Right atrium auricular region (tissue), 2 donors: ENCODE measurements at places on chromosomes 7 and 10. TPM values are rescaled to one million over a fixed set of nuclear protein-coding genes. Genes with fewer than 3 reads are reported as not detected.

GRCh38 chr7:149620961-149621360 is 123.4 kb upstream of the ZNF746 start:
- no peak for DNase-seq

DNA sequence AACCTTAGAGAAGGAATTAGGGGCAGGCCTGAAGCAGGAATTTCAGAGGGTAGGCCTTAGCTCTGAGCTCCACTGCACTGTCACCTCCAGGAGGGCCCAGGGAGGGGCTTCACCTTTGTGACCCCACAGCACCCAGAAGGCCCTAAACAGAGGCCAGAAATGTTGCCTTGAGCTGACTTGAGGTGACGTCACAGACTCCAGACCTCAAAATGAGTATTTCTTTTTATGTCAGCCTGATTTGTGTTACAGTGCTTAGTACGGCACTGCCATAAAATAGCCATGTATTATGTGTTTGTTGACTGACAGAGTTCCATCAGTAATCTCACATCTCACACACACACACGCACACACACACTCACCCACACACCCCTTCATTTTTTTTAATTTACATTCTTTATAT is 211.2 kb downstream of the CCDC3 start:
- DNase-seq = no peak

- DNase-seq = peak; percentile 68
These were observed 2.2 kb downstream of the TRIL start for GRCh38 chr7:28955718-28956607.

DNA sequence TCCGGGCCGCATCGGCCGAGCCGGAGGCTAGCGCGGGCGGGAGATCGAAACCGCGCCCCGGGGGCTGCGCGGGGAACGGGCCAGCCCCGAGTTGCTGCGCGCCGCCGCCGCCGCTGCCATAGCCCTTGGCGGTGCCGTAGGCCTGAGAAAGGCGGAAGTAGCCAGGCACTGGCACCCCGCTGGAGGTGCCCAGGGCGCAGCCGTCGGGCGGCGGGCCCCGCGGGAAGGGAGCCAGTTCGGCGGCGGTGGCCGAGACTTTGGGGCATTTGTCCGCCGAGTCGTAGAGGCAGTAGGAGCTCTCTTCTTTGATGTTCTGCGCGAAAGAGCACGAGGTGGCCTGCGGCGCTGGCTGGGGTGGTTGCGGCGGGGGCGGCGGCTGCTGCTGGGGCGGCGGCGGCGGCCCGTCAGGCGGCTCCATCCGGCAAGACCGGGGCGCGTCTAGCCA is 587 bp downstream of the HOXA10 start:
- no peak for DNase-seq

GRCh38 chr10:30935078-30935477 is 96.6 kb downstream of the ZNF438 start:
- DNase-seq = no peak

DNA sequence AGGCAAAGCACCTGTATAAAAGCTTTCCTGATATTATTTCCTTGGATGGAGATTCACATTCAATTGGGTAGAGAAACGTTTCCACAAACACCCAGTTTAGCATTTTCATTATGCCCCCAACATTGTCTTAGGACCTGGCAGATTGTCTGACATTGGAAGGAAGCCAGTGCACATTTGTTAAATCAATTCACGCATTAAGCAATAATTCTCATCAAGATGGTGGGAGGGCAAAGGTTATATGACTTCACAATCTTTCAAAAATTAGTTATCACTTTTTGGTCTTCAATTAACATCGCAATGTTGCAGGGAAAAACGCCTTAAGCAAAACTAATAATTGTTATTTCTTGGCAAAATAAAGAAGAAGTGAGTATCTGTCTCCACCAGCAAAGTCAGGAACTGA is 16.4 kb downstream of the OPALIN start:
- no peak for DNase-seq

DNA sequence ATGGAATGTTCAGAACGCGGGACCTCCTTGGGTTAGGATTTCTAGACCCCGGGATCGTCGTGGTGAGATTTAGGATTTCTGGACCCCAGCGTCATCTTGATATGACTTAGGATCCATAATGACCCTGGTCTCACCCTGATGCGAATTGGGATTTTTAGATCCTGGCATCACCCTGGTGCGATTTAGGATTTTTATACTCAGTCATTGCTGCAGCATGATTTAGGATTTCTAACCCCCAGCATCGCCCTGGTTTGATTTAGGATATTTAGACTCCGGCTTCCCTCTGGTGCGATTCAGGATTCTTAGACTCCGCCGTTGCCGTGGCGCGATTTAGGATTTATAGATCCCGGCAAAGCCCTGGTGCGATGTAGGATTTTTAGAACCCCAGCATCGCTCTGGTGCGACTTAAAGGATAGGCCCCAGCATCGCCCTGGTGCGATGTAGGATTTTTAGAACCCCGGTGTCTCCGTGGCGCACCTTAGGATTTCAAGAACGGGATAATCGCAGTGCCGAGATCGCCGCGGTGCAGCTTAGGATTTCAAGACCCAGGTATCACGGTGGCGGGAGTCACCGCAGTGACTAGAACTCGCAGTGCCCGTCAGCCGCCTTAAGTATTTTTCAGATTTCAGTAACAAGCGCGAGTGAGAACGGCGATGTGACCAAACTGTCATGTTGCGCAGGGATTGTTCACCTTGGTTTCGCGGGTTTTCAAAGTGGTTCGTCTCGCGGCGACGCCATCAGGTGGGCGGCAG is 814 bp downstream of the MEST start:
- DNase-seq = no peak

- DNase-seq = peak; percentile 95
These were observed 666 bp upstream of the MAP3K8 start for GRCh38 chr10:30433306-30433729.

DNA sequence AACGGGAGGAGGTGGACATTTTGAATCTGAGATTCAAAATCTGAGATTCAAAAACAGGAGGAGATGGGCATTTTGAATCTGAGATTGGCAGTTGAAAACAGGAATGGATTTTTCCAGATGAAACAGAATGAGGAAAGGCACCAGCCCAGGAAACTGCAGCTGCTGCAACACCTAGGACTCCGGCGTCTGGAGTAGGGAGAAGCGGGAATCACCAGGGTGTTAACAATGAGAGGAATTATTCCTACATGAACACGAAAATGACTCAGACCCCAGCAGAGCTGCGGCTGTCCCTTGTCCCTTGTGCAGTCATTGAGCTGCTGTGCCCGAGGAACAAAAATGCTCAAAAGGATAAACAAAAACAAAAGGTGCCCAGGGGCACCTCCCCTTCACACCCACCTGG is 59.9 kb upstream of the KAT6B start:
- DNase-seq = no peak

DNA sequence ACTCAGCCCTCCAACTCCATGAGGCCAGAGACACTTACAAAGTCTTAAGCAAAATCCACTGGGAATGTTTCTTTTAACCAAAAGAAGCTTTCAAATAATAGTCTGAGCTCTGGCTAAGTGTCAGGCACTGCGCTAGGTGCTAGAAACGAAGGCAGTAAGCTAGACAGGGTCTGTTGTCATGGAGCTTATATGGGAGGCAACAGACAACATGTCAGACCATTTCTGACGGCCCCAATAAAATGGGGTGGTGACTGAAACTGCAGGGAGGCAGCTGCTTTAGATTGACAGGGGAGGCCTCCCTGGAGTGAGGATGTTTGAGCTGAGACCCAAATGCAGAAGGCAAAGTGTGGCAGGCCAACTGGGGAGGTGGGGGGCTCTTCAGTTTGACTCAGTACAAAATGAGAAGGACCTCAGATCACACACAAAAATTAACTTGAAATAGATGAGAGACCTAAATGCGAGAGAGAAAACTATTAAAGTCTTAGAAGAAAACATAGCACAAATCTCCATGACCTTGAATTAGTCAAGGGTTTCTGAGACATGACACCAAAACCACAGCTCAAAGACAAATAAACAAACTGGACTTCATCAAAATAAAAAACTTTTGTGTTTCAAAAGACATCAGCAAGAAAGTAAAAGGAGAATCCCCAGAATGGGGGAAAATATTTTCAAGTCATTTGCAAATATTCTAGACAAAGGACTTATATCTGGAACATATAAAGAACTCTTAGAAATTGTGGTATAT is 40.6 kb downstream of the SH3PXD2A start:
- no peak for DNase-seq

Gene GIMAP8
- 9.6 TPM for total RNA-seq

Gene ARMS2
- total RNA-seq = not detected

Gene EEF1AKMT2
- total RNA-seq = 9.6 TPM

Gene DLX6
- not detected for total RNA-seq

Gene TMEM176A
- total RNA-seq = 56.3 TPM
